ENCODE measurements at places on chromosomes 16 and 17. TPM values are rescaled to one million over a fixed set of nuclear protein-coding genes. Genes with fewer than 3 reads are reported as not detected.

ICAM2 gene
- total RNA-seq, result 10.1 TPM

DNA sequence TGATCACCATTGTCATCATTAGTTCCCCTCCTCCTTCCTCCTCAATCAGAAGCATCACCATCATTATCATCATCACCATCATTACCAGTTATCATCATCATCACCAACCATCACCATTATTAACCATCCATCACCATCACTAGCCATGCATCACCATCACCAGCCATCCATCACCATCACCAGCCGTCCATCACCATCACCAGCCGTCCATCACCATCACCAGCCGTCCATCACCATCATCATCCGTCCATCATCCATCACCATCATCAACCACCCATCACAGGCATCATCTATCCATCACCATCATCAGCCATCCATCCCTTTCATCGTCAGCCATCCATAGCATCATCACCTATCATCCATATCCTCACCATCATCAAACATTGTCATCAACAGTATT, 382.0 kb downstream of the CPPED1 start:
- DNase-seq, result no peak

CCDC200 gene
- not detected for total RNA-seq

DNA sequence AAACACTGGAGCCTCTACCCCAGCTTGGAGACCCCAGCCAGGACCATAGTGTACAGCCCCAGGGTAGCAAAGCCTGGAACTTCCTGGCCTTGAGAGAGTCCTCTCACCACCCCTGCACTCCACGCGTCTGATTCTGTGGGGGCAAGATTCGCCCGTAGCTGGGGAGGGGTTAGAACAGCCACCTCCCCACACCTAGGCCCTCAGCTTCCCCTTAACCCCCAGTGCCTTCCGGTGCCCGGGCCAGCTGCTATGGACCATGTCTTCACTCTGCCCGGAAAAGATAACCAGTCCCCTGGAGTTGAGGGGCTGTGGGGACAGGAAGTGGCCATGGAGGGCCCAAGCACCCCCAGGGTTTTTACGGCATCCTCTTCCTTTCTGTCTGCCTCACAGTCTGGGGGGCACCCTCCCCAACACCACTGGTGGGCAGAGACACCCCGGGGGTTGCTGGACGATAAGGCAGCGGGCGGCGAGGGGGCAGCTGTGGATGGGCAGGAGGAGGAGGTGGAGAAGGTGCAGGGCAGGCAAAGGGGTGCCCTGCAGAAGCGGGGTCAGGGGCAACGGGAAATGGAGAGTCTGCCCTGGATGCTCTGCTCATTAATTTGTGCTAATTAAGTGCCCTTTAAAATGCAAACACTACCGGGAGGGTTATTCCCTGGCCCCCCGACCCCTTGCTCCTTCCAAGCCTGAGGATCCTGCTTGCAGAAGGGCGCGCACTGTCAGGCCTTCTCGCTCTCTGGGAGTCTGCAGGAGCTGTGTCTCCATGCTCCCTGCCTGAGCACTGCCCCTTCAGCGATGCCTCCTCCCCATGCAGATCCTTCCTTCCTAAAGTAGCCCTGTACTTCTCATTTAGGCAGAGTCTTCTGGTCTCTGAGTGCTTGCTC, 2.4 kb downstream of the PRSS27 start:
- no peak for DNase-seq

VPS9D1 gene
- total RNA-seq, result 9.4 TPM

DNA sequence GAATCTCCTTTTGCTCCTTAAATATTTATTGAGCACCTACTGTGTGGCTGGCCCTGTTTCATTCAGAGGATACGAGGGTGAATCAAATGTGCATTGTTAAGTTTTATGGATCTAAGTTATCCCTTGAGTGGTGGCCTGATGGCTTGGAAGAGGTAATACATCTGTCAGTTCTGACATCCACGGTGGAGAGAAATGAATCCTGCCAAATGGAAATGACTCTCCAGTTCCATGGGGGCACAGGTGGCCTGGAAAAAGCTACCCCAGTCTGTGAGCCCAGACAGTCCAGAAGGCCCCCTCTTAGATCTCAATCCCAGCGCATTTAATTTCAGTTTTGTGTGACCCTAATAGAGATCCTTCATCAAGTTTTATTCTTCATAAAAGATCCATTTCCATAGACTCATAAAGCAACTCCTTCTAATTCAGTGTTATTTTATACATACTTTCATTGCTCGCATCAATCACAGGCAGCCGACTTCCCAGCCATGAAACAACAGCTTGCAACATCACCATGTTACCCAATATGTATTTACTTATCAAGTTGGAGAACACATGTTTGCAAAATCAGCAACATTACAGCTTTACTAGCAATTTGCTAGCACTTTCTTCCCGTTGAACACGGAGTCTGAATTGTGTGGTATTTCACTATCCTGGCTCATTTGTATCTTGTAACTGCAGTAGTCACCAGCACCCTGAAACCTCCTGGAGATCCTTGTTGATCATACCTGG, 334.8 kb upstream of the HSBP1 start:
- DNase-seq, result peak; percentile 78

DNA sequence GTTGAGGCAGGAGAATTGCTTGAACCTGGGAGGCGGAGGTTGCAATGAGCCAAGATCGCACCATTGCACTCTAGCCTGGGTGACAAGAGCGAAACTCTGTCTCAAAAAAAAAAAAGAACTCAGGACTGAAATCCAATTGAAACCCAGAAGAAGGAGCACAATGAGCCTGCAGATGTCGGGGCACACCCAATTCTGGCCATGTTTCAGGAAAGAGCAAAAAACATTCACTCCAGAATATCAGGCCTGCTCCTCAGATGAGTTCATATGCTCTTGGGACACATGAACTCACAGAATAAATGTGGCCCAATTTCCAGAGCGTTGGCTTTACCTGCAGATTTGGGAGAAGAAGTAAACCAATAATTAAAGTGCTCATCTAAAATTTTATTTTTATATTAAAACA, 3.0 kb upstream of the CMTM2 start:
- no peak for DNase-seq

CCL2 gene
- total RNA-seq, result 37.1 TPM

DNA sequence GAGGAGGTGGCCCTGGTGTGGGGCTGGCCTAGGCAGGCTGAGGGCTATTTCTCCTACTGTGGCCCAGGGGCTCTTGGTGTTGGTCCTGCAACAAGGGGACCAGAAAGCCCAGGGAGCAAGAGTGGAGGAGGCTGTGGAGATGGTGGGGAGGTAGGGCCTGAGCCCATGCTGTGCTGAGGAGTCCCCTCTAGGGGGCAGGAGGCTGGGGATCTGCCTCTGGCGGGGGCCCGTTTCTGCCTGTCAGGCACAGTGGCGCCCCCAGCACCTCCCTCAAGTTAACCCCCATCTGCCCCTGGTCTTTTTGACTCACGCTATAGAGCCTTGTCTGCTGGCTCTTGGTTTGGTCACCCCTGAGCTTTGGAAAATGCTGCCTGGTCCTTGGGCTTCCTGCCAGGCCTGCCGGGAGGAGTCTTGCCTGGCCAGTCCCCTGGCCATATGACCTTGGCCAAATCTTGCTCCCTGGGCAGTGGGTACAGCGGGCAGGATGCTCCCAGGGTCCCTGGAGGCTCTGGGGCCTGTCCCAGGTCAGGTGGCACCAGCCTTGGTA, 5.9 kb downstream of the BAIAP2 start:
- DNase-seq, result no peak

DNA sequence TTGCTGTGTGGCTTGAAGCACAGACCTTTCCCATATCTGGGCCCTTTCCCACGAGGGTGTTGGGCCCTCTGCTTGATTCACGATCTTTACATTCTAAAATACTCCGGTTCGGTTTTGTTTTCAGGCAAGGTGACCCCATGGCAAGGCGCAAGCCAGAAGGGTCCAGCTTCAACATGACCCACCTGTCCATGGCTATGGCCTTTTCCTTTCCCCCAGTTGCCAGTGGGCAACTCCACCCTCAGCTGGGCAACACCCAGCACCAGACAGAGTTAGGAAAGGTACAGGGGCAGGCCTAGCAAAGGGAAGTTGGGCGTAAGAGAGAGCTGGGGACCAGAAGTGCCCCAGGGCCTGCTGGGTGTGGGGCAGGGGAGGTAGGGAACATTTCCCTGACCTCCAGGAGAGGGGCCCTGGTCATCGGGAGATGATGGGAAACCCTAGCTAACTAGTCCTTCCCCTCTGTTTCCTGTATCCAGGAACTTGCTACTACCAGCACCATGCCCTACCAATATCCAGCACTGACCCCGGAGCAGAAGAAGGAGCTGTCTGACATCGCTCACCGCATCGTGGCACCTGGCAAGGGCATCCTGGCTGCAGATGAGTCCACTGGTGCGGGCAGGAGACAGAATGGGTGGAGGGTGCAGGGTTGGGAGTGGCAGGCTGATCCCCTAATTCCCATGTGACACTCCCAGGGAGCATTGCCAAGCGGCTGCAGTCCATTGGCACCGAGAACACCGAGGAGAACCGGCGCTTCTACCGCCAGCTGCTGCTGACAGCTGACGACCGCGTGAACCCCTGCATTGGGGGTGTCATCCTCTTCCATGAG, 1.4 kb downstream of the ALDOA start:
- no peak for DNase-seq

DNA sequence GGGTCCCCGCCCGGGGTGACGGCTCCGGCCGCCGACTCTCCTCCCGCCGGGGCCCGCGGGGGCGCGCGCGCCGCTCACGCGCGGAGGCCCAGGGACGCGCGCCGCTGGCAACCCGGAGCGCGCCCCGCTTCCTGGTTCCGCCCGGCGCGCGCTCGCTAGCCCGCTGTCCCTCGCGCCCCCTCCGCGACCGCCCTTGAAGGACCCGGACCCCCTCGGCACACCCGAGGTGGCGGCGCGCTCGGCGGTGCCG, at the start of gene STAT5B:
TSS of gene STAT5B (minus strand) at position 33 of the 250 bp plus-strand sequence. CDS start 44,264 bp downstream, outside the sequence.
- DNase-seq, result peak; percentile 65

GRCh38 chr16:78538919-78539318, 439.5 kb downstream of the WWOX start:
- no peak for DNase-seq

HAS3 gene
- 1.7 TPM for total RNA-seq

- DNase-seq, result no peak
Measured at GRCh38 chr16:28089205-28089991, 25.9 kb upstream of the GSG1L start.

CBFA2T3 gene
- total RNA-seq, result 1.2 TPM

- DNase-seq, result no peak
Measured at GRCh38 chr17:75490173-75490743, 25.1 kb downstream of the CASKIN2 start.

- no peak for DNase-seq
Measured at GRCh38 chr16:84087466-84088151, 29.1 kb downstream of the MBTPS1 start.

GRCh38 chr16:28872952-28873351, 5.3 kb upstream of the ATP2A1 start:
- no peak for DNase-seq

- DNase-seq, result no peak
Measured at GRCh38 chr16:49837688-49838410, 18.1 kb downstream of the ZNF423 start.

DNA sequence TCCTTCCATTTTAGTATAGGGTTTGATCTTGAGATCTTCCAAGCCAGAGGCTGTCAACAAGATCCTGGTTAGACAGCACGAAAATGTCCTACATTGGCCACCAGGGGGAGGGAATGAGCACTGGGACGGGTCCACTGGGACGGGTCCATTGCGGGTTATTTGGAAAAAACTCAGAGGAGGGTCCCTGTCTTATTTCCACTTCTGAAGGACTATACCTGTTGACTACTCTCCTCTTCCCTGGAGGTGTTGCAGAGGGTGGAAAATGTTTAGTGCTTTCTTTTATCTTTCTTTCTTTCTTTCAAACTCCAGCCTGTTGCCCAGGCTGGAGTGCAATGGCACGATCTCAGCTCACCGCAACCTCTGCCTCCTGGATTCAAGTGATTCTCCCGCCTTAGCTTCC, 2.5 kb downstream of the TTLL6 start:
- DNase-seq, result peak; percentile 45

- no peak for DNase-seq
Measured at GRCh38 chr17:40450175-40450574, 6.9 kb downstream of the IGFBP4 start.

PPP1R27 gene
- total RNA-seq, result 0.17 TPM

- DNase-seq, result no peak
Measured at GRCh38 chr17:32609884-32610650, 123.3 kb downstream of the CDK5R1 start.

PIK3R6 gene
- 0.94 TPM for total RNA-seq

GRCh38 chr17:17706140-17707060, 25.1 kb downstream of the RAI1 start:
- no peak for DNase-seq

CREBBP gene
- 62.4 TPM for total RNA-seq

DCTN5 gene
- 67.9 TPM for total RNA-seq

Measured in spinal cord (tissue), 10 donors.